Kidney epithelial cell (primary cell): ENCODE measurements at places on chromosomes 6 and 20. TPM values are rescaled to one million over a fixed set of nuclear protein-coding genes. Genes with fewer than 3 reads are reported as not detected.

PPIL6 gene
- total RNA-seq, result 1.6 and 4.7 TPM in 2 replicates

HCRTR2 gene
- total RNA-seq, result not detected in 2 replicates

DEFB121 gene
- not detected in 2 replicates for total RNA-seq

HCK gene
- total RNA-seq, result 0.17 and 0.34 TPM in 2 replicates

SLC24A3 gene
- 0.08 TPM in 1 of 2 replicates, not detected in the other for total RNA-seq

DNA sequence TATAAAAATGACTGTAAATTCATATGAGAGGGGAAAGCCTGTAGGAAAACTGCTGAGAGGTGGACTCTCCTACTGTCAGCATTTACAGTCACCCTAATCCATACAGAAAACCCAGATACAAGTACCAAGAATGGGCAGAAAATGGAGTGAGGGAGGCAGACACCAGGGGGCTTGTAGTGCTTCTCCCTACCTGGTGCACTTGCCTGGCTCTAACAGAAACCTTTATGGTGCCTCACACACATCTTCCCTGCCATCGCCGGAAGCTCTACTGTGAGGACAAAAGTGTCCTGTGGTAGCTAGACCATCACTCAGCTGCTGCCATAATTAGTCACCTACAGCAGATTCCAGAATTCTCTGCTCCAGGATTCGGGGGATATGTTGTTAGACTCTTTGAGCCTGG, 441.3 kb downstream of the TFAP2B start:
- no peak for DNase-seq

DNA sequence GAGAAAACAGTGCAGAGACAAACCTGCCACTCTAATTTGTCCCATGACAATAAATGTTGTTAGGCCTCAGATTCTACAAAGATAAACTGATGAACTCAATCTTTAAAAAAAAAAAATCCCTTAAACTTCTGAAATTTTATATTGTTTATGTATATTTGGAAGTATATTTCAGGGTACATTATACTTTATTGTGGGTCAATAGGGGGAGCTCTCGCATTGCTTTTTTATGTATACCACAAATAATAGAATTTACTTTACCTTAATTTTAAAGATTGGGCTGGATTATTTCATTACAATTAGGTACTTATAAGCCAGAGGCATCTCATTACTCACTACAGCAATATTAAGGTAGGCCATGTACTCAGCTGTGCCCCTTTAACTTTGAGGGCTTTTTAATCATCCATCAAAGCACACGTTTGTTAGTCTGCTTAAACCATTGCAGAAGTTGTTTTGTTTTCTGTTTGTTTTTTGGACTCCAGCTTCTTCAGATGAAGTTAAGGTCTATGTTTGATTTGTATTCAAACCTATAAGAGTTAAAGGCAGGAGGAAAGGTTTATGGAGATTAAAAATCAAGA, 56.3 kb upstream of the EYA4 start:
- no peak for DNase-seq

- no peak for DNase-seq
Observed at GRCh38 chr6:21101694-21102093, 491.9 kb upstream of the SOX4 start.

DNA sequence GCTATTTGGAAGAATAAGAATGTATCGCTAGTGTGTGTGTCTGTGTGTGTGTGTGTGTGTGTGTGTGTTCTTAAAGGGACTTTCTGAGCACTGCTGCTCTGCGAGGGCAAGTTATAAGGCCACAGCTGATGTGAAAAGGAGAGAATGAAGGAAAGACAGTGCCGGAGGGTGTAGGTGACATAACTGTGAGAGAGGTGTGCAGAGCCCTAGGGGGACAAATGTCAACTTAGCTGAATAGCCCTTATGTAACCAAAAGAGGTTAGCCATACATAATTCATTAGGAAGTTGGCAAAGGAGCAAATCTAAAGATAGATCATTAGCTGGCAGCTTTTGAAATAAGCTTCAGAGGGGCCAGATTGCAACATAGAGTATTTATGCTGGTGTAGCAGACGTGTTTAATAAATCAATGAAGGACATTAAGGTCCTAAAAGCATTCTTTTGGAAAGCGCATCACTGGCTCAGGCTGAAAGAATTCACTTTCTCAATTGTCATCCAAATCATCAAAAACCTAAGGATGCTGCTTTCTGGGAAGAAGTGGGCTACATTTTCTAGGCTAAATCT, 81.0 kb downstream of the NDUFAF5 start:
- no peak for DNase-seq

DNA sequence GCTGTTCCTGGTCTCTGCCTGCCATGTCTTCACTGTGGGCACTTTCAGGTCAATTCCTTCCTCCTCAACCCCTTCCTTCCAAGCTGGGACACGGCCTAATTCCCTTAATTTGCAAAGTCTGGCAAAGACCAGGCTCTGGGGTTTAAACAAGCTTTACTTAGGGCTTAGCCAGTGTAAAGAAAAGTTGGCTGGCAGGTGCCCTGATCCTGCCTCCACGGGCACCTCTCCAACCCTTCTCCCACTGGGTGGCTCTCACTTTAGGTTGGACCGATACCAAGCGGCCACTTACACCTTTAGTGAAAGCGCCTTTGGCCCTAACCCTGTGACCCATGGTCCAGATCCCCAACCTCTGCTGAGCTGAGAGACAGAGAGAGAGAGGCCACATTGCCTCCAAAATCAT, 13.7 kb upstream of the MLN start:
- no peak for DNase-seq

DNA sequence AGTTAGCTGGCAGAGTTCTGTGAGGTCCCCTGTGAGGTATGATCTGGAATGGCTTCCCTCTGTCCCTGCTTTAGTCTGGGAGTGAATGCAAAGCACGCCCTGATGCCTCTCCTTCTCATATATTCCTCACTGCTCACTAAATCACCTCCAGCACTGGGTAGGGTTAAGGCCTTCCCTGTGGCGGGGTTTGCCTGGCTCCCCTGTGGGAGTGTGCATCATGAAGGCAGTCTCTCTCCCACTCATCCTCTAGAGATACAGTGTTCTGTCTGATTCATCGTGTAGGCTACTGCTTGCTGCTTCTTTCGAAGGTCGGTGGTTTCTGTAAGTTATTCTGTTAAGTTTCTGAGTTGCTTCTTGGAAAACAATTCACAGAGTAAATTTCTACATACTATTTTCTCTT, 420.0 kb upstream of the EYS start:
- DNase-seq, result no peak

GRCh38 chr6:145756170-145756662, 20.9 kb upstream of the EPM2A start:
- no peak for DNase-seq

GRCh38 chr20:45049438-45049837, 51.5 kb downstream of the KCNS1 start:
- no peak for DNase-seq

GRCh38 chr6:113560376-113560775, 296.8 kb upstream of the MARCKS start:
- no peak for DNase-seq

- DNase-seq, result no peak
Observed at GRCh38 chr6:33945931-33946330, 142.1 kb upstream of the MLN start.

- no peak for DNase-seq
Observed at GRCh38 chr6:107819964-107820337, 4.2 kb downstream of the SCML4 start.
